GM20000 (cell line): ENCODE measurements at places on chromosomes 13 and 19.
A peak's percentile ranks its signal among the peaks of the same experiment; 100 is the strongest.

DNA sequence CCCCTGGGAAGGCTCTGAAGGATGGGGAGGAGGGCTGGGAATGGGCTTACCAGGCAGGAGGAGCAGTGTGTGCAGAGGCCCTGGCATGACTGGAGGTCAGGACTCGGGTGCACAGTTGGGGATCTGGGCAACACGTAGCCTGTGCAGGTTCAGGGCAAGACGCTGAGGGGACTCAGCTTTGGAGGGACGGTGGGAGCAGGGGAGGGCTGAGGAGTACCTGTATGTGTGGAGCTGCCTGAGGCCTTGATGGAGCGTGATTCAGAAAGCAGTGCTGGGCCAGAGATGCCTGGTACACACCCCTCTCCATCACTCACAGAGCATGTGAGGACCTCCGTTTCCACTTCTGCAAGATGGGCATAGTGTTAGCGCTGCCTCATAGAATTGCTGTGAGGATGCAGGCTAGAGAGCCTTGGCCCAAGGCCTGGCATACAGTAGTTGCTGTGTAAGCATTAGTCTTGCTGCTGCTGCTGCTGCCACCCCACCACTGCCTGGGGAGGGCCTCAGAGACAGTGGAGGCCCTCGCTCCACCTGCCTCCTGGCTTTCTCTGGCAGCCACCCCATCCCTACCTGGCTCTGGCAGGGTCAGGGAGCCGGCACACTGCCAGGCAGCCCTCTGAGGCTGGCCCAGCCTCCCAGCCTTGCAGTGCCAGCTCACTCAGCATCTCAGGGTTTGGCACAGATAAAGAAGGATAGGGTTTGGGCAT is 2.4 kb downstream of the PAK4 start:
- no peak for DNase-seq

DNA sequence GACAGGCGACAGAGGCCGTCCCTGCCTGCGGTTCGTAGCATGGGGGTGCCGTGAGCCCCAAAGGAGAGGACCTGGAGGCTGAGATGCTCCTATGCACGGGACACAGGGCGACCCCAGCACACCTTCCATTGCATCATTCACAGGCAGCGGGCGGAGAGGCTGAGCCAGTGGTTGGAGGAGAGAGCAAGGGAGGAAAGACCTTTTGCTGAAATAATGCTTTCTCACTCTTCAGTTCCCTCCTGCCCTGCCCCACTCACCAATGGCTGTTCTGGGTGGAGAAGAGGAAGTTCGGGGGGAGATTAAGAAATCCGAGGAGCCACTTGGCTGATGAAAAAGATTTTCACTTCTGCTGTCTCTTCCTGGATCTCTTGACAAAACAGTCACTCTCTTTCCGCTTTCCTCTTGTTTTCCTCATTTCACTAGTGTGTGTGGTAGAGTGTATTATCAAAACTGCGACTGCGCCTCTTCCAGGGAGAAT is at the start of gene NLRP12:
NLRP12 (minus strand) TSS at position 181 of the 478 bp plus-strand sequence; CDS start at position 41, 140 bp downstream.
- DNase-seq: no peak

DNA sequence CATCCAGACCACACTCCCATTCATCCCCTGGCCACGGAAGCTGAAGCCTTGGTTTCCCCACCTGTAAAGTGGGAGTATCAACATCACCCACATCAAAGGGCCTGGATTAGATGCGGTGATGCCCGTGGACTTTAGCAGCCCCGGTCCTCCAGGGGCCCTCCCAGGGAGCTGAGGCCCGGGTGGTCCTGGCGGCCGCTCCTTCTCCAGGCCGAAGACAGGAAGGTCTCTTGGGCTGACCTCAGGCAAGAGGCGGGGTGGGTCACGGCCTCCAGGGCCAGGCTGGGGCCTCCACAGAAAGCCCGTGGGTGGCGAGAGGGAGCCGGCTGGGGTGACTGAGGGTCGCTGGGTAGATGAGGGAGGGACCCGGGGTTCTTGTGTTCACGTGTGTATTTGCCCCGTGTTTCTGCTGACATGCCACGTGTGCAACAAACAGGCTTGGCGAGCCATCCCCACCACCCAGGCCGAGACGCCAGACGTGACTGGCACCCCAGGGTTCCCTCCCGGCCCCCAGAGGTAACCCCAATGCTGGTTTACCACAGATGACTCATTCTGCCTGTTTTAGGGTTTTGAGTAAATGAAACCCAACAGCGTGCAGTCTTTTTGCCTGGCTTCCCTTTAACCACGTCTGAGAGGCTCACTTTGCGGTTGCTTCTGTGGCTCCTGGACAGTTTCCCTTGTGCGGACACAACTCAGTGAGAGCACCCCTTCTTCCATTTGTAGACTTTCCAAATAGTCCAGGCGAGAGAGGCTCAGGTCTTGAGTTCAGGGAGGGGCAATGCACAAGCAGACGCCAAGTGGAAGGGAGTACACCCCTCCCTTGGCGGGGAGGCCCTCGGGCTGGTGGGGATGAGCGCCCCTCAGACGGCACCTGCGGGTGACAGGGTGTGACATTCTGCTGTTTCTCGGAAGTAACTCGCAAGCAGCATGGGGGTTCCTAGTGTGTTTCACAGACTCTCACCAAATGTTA is 42.9 kb downstream of the C13orf46 start:
- peak; percentile 75 for DNase-seq

GRCh38 chr19:15812060-15812722 is 3.3 kb downstream of the OR10H1 start:
- DNase-seq: no peak

DNA sequence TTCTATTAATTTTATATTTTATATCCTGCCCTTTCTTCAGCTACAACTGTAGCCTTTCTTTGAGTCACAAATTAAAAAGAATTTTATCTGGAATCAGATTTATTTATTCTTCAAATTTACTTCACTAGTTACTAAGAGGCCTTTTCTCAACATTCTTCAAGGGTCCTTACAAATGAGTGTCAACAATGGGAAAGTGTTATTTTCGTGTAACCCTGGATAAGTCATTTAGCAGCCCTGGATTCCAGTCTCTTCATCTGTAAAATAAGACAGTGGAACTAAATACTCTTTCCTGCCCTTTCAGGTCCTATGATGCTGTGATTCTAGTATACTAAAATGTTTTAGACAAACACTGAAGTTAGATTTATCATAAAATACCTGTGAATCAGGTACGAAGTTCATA is 397.0 kb downstream of the KLF12 start:
- no peak for DNase-seq

DNA sequence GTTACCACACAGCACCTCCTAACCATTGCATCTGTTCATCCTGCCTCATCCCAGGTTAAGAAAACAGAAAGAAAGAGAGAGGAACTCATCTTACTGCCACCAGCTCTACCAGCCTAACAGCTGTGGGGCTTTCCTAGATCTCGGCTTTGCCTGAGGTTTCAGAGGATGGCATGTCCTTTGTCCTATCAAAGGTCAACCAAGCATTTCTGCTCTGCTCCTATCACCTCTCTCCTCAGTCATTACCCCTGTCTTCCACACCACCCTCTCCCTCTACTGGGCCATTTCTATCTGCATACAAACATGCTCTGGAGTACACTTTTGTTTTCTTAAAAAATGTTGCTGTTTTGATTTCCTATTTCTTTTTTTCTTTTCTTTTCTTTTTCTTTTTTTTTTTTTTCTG is 393.3 kb downstream of the IRS2 start:
- DNase-seq: no peak

DNA sequence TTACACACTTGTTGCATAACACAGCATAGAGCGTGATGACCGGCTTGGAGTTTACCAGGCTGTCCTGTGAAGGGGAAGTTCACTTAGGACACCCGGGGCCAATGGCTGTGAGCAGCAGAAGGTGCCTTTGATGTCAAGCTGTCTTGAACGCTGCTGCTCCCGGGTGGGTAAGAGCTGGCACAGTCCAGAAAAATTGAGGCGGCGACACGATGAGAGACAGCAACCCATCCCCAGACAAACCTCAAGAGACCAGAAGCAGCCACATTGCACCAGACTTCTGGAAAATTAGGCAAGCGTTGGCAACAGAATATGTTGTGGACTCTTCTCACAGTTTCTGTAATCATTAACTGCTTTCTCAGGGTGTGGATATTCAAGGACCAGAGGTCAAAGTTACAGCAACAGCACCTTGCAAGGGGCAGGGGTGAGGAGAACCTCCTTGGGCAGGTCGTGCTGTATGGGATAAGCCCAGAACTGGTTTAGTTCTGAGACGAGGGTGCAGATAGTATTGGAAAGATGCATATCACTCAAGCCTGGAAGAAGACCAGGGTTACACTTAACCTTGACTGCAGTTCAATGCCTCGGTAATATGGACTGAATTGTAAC is 10.1 kb downstream of the NFILZ start:
- no peak for DNase-seq
